ENCODE measurements at places on chromosomes 4 and X. TPM values are rescaled to one million over a fixed set of nuclear protein-coding genes. Genes with fewer than 3 reads are reported as not detected.

DNA sequence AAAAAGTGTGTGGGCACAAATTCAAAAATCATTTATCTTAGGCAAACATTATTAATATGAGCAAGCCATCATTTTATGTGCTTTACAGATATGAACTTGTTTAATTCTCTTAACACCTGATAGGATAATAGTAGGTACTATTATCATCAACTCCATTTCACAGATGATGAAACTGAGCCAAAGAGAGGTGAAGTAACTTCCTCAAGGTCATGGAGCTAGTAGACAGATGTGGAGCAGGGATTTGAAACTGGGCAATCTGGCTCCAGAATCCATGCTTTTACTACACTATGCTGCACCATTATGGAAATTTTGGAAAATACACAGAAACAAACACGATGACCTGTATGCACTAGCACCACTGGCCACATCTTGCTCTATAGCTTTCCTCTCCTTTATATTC is 1.0 kb upstream of the PIN4 start:
- DNase-seq, result no peak

- DNase-seq, result no peak
Observed at GRCh38 chr4:138238521-138239292, 3.4 kb downstream of the SLC7A11 start.

DNA sequence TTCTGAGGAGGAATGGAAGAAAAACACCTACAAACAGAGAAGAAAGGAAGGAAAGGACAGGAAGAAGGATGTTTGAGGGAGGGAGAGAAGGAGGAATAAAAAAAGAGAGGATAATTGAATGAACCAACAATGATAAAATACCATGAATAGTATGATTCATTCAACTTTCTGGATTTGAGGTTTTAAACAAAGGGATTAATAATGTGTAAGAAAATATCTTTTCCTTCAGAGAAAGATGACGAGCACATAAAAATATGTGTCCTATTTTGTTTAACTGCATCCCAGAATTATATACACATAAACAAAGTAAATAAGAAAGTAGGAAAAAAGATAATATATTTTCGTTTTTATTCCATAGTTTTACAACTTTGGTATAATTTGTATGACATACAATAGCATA is 1380.4 kb downstream of the STIM2 start:
- DNase-seq, result no peak

Gene HHIP
- total RNA-seq, result 12.7 TPM

Gene TBC1D9
- total RNA-seq, result 29.6 TPM

Measured in omental fat pad (tissue), 4 donors.